ENCODE measurements at places on chromosomes 6 and 20.
A peak's percentile ranks its signal among the peaks of the same experiment; 100 is the strongest.

- no peak for DNase-seq
These were observed 105.8 kb downstream of the RNF144B start for GRCh38 chr6:18492972-18493371.

DNA sequence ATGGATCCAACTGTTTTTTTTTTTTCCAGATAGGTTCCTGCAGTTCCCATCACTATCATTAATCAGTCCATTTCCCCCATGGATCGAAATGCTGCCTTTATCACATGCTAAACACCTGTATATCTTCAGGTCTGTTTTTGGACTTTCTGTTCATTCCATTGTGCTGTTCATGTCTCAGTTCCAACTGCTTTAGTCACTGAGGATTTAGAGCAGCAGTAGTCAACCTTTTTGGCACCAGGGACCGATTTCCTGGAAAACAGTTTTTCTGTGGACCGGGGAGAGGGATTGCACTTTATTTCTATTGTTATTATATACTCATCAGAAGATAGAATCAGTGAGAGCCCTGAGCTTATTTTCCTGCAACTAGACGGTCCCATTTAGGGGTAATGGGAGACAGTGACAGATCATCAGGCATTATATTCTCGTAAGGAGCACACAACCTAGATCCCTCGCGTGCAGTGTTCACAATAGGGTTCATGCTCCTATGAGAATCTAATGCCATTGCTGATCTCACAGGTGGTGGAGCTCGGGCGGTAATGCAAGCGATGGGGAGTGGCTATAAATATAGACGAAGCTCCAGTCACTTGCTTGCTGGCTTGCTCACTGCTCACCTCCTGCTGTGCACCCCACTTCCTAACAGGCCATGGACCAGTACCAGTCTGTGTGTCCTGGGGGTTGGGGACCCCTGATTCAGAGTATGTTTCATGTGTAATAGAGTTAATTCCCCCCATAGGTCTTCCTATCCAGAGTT is 46.0 kb downstream of the CAP2 start:
- DNase-seq: no peak

- DNase-seq: no peak
These were observed 232.8 kb upstream of the RNF24 start for GRCh38 chr20:4247898-4248858.

DNA sequence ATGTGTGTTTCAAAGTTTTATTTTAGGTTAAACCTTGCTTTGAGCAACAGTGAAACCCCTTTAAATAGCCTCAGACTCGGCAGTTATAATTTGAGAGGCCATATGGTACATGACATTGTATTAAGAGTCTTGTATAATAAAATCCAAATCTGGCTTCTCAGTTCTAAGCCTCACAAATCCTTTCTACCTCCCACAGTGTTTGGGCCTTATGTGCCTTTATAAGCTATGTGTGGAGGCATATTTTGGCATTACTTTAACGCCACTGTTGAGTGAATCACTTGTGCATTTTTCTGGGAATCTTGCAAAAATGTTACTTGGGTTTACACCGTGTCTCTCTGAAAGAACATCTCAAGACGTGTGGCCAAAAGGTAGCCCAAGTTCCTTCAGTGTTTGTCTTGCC is 152.4 kb downstream of the COL9A1 start:
- no peak for DNase-seq

- DNase-seq: no peak
These were observed 874.7 kb downstream of the TFAP2A start for GRCh38 chr6:9540126-9540525.

GRCh38 chr6:24929242-24929641 is 6.5 kb downstream of the RIPOR2 start:
- DNase-seq: no peak

GRCh38 chr20:10415013-10415650 is 18.9 kb downstream of the MKKS start:
- no peak for DNase-seq

DNA sequence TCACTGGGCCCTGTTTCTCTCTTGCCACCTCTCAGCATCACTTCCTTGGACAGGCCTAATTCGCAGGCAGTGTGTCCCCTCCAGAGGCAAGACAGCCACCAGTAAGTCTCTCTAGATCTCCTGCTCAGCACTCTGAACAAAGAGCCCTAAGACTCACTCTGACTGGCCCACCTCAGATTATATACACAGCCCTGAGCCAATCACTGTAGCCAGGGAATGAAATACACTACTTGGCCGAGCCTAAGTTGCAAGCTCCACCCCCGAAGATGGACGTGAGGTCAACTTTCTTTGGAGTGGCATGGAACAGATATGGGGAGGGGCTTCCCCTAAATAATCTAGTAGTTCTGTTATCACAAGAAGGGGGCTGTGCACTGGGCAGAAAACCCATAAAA is 4.1 kb downstream of the BPI start:
- DNase-seq: no peak

DNA sequence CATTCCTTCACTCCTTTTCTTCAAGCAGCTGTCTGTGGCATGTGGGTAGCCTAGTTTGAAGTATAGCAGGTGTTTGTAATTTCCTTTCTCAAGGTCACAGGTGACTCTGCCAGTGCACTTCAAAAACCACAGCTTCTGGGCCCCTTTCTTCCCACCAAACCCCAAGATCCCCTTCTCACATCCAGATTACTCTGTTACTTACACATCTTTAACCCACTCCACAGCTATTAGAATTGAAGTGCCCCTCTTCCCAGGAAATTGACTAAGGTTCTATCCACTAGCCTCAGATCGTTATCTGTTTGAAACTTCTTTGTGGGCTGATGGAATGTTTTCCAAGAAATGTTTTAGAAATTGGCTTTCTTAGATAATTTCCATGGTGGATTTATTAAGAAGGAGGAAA is 150.8 kb downstream of the AHI1 start:
- no peak for DNase-seq

DNA sequence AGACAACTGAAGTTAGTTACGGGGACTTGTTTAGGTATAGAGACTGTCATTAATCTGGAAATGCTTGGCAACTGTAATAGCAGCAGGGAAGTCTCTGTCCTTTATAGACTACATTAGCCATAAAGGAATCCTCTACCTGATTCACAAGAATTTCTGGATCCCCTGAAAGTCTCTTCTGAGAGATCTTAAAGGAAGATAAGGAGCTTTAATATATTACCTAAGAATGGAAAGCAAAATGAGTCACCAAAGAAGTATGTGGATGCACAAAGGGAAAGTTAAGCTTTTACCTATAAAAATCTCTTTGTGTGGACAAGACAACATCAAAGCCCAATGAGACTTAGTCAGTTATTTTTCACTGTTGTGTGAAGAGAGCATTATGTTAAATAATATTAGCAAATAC is 92.2 kb upstream of the RSPO3 start:
- DNase-seq: no peak

GRCh38 chr6:113674075-113674474 is 183.1 kb upstream of the MARCKS start:
- DNase-seq: no peak

DNA sequence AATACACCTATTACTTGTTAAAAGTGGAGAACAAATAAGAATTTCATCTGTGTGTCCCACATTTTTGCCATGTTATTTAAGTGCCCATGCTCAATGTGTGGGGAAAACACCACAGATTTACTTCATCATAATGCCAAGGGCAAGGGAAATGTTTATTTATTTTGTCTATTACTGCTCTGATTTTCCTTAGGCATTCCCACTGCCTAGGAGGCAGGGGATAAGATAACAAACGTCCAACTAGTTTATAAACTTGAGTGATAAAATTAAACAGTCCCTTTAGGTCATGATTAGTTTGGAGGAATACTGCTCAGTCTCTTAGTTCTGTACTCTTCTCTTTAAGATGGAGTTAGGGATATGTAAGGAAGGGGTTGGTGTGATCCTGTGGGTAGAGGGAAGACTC is 598.4 kb upstream of the MARCKS start:
- no peak for DNase-seq

DNA sequence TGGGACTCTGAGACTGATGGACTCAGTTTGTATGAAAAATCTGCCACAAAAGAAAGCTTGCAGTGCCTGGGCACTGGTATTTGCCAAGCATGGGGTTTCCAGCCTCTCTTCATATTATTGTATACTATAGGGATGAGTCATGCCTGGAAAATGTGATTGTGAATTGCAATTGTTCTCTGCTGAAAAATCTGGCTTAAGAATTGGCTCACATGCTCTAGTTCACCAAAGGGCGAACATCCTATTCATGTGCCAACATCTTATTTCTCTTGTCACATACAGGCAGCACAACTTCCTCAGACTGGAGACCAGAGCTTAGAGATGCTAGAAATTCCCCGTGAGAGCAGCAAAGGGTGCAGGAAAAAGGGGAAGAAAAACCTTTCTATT is 103.6 kb upstream of the KCNK16 start:
- no peak for DNase-seq

DNA sequence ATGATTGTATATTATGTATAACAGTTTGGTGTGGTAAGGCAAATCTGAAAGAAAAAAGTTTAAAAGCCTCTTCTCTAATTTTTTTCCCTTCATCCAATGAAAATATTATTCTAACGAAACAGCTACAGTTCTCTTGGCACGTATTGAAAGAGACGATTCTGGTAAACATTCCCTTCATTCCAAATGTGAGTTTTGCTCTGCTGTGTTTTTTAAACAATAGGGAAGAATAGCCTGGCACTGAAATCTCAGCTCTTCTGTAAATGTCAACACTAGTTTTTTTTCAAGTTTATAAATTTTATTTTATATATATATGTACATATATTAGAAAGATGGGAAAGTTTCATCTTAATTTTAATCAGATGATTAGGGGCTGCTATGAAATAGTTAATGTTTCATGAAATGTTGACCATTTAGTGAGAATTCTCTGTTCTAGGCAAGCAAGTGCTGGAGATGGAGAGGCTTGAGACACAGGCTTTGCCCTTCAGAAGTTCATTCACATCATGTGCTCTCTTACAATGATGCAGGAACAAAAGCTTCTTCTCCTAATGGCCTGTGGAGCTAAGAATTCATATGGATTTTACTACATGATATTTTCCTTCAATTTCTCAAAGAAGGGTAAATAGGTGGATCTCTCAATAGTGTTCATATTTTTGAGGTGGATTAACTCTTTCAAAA is 4.1 kb downstream of the PAQR8 start:
- DNase-seq: no peak

DNA sequence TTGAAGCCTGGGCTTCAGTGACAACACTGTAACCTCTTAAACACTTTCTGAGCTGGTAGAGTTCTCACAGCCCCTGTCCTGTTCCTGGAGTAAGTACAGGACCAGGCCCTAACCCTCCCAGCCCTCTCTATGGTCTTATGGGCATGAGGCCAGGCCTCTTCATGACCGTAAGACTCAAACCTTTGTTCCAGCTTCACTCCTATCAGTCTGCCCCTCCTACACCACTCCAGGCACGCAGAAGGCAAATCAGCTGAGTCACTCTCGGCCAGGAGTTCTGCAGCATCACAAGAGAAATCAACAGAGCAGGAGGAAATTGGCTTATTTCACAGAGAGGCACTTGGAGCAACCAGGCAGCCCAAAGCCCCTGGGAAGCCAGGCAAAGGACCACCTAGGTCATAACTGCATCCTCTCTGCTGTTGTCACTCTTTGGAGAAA is 25.3 kb upstream of the CHD6 start:
- no peak for DNase-seq

- peak; percentile 26 for DNase-seq
These were observed 995 bp downstream of the ZFP64 start for GRCh38 chr20:52190437-52191131.

DNA sequence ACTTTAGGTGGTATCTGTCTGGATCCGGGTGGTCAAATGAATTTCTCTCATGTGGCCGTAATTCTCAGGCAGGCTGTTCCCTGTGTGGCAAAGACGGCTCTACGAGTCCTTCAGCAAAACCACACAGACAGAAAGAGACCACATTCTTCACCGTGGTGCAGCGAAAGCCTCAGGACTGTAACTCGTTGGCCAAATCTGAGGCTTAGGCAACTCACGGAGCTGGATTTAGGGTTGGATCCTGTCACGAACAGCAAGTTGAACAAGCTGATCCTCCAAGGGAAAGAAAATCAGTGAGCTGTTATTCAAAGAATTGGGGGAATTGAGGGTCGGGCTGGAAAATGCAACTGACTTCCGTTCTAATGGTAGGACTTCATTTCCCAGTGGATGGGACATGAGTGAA is 167.4 kb downstream of the ZMYND8 start:
- no peak for DNase-seq

GRCh38 chr20:51622004-51622874 is 79.7 kb upstream of the NFATC2 start:
- no peak for DNase-seq

DNA sequence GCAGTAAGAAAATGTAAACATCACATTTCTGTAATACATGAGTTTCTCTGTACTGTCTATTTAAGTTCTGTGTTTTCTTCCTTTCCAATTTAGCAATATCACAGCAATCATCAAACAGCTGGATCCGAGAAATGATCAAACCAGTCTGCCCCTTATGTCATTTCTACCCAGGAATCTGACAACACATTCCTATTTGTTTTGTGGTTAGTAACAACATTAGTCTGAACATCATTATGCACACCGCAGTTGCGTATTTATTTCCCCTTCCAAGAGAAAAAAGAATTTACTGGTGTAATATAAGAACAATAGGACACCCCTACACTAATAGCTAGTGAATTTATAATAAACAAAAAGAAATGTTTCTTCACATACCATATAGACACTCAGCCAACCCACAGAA is 179.5 kb downstream of the BTBD9 start:
- DNase-seq: no peak

DNA sequence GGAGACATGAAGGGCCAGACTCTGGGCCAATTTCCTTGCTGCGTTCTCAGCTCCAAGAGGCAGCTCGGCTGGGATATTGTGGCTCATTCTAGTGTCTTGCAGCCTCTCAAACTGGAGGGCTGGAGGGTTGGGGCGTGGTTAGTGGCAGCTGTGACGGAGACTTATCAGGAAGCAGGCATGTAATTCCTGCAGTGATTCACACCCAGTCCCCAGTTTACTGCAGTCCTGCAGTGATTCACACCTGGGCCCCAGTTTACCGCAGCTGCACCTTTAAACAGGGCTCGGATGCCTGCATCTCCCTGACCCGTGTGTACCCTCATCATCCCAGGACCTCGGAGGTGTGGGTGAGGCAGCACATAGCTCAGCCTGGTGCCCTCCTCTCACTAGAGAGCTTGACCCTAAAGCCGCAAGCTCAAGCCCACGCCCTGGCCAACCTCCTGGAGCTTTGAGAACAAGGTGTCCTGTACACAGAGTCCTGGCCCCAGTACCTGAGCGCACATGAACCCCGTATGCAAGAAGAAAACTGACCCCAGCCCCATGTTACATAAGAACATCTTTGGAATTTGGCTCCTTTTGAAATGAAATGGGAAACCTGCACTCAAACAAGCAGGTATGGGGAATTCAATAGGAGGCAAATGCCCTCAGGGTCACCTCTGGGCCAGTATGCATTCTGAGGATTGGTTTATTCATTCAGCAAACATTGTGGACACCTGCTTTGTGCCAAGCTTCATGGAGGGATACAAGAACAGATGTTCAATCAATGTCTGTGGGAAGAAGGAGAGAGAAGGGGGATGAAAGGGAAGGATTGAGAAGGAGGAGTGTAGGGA is 55.3 kb upstream of the FAM83D start:
- DNase-seq: peak; percentile 37

Measured in activated CD4-positive, alpha-beta T cell treated with anti-CD3 and anti-CD28 coated beads, Interleukin-2, amount 50 U/mL, for 1 hour (primary cell).